ENCODE measurements at places on chromosomes 4 and X. TPM values are rescaled to one million over a fixed set of nuclear protein-coding genes. Genes with fewer than 3 reads are reported as not detected.

The GPC3 gene
- 0.84 TPM for total RNA-seq

The HOPX gene
- total RNA-seq = not detected

GRCh38 chr4:76690906-76691275 lies 207.1 kb downstream of the SOWAHB start:
- DNase-seq = no peak

DNA sequence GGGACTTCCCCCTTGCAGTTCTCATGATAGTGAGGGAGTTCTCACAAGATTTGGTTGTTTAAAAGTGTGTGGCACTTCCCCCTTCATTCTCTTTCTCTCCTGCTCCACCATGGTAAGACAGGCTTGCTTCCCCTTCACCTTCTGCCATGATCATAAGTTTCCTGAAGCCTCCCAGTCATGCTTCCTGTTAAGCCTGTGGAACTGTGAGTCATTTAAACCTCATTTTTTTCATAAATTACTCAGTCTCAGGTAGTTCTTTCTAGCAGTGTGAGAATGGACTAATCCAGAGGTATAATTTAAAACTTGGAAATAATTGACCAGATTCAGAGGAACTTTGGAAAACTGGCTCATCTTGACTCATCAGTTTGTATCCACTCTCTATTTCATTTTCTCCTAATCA lies 129.0 kb downstream of the TMEM47 start:
- DNase-seq = no peak

Data from RPMI7951 (cell line).